ENCODE measurements at places on chromosomes 4 and X.
A peak's percentile ranks its signal among the peaks of the same experiment; 100 is the strongest.

GRCh38 chrX:56382278-56382677 is 150.1 kb downstream of the KLF8 start:
- DNase-seq = no peak

- DNase-seq = no peak
Measured at GRCh38 chr4:99149426-99150019, 5.4 kb upstream of the ADH4 start.

DNA sequence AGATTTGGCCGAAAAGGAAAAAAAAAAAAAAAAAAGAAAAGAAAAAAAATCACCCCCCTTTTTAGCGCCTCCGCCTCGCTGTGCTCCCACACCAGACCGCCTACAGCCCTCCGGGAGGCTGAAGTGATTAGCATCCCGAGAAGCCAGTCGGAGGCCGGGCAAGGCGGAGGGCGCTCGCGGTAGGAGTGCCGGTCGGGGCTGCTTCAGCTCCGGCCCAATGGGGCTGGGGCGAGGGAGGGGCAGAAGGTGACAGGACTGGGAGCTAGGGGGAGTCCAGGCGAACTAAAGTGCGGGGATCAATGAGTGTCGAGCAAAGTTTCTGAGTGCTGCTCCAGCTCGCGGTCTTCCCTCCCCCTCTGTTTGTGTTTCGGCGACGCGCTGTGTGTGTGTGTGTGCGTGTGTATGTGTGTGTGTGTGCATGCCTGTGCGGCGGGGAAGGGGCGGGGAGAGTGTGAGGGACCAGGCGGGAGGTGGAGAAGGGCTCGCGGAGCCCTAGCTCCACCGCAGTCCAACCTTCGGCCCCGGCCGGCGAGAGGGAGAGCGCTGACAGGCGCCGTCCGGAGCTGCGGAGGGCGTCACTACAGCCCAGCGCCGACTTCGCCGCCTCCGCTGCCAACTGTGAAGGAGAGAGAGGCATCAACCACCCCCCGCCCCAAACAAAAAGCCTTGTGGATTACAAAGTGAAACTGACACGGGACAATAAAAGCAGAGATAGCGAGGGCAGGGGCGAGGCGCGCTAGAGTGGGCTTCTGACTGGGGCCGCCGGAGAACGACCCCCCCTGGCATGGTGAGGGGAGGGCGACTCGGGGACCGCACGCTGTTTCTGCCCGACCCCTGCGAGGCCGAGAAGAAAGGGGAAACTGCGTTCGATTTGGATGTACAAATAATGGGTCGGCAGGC is at the start of gene FAT4:
Gene FAT4, plus strand, starts transcription at position 280 of the 900 bp plus-strand sequence. CDS start 1,457 bp downstream, outside the sequence.
- no peak for DNase-seq

- no peak for DNase-seq
Measured at GRCh38 chr4:44674471-44674870, 3.7 kb upstream of the GUF1 start.

DNA sequence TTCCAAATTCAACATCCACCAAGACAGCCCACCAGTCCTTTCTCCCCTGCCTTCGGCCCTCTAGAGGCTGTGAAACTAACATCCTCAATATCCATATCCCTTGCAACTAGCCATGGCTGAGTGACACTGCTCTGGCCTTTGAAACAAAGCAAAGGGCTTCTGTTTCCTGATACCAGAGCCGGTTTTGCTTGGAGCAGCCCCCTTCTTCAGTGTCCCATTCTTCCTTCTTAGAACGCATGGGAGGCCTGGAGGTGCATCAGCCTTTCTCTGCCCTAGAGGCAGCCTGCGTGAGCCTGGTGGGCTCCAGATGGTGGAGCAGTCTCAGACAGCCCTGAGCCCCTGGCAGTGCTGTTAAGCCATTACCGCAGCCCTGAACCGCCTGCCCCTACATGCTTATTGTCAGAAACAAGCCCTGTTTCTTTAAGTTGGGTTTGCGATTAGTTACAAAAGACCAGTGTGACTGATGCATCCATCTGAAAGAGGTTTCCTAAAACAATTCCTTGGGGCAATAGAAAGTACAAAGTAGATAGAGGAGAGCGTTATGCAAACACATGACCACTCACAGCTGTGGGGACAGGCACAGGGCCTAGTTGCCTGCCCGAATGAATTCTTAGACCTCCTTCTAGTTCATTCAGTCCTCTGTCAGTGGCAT is 74.1 kb downstream of the EVC start:
- no peak for DNase-seq

- no peak for DNase-seq
Measured at GRCh38 chrX:132740316-132741123, 217.9 kb downstream of the HS6ST2 start.

GRCh38 chr4:138223231-138223910 is 18.8 kb downstream of the SLC7A11 start:
- DNase-seq = no peak

GRCh38 chrX:34578237-34578636 is 78.8 kb downstream of the TMEM47 start:
- peak; percentile 6 for DNase-seq
